ENCODE measurements at places on chromosomes 4 and X.
A peak's percentile ranks its signal among the peaks of the same experiment; 100 is the strongest.

- DNase-seq = no peak
Observed at GRCh38 chr4:169058312-169058711, 48.3 kb upstream of the CBR4 start.

GRCh38 chr4:76377911-76378310 lies 43.0 kb downstream of the CCDC158 start:
- peak; percentile 31 for DNase-seq

- no peak for DNase-seq
Observed at GRCh38 chrX:94932278-94932965, 1258.4 kb downstream of the FAM133A start.

GRCh38 chr4:17981063-17981462 lies 40.5 kb downstream of the LCORL start:
- DNase-seq = no peak

- DNase-seq = no peak
Observed at GRCh38 chr4:114921790-114922591, 191.4 kb downstream of the NDST4 start.

- no peak for DNase-seq
Observed at GRCh38 chr4:110869114-110869513, 246.2 kb upstream of the PITX2 start.

DNA sequence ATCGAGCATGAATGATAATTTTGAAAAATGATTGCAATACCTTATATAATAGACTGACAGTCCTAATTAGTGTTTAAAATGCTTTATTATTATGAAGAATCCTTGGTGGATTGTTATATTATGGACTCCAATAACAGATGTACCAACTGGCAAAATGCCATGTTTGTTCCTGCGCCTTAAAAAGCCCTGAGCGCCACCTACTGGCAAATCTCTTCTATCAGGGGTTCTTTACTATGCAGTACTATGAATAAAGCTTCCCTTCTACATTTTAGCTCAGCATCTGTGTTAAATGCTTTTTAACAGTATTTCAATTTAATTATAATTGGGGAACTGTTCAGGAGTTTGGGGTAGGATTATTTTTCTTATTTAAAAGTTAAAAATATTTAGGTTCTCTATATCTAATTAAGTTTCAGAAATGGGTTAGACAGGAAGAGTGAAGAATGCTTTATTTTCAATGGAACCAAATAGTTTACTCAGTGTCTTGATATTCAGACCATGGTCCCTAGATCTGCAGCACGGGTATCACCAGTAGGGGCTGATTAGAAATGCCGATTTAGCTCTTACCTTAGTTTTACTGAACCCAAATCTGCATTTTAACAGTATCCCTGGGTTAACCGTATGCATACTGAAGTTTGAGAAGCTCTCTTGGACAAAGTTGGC lies 20.0 kb downstream of the CFAP97 start:
- peak; percentile 60 for DNase-seq

DNA sequence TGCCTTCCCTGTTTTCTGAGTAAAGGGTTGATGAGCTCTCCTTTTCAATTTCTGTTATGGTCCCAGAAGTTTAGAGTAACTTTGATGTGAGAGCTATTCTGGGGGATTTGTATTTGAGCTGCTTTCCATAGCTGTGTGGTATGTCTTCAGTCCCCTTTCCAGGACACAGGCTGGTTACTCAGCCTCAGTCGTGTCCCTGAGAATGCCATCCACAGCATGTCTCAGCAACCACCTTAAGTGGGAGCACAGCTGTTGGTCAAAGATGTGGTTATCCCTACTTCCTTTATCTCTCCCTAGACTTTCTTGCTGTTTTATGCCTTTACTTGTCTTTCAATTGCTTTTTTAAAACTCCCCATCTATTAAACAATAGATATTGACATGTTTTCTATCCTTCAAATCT lies 37.8 kb downstream of the RNF175 start:
- DNase-seq = no peak

- DNase-seq = no peak
Observed at GRCh38 chr4:133385161-133385954, 236.3 kb downstream of the PCDH10 start.

DNA sequence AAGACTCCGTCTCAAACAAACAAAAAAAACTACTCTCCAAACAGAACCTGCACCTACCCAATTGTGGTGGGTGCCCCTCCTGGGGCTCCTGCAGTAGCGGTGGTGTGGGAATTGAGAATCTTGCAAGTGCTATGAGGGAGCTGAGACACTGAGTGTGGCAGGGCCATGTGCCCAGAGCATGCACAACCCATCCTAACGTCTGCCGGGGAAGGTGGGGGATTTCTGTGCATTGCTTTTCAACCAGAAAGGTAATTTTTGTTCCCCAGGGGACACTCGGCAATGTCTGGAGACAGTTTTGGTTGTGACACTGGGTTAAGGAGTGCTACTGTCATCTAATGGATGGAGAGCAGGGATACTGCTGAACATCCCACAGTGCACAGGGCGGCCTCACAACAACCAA lies 35.7 kb downstream of the TBL1X start:
- DNase-seq = no peak

DNA sequence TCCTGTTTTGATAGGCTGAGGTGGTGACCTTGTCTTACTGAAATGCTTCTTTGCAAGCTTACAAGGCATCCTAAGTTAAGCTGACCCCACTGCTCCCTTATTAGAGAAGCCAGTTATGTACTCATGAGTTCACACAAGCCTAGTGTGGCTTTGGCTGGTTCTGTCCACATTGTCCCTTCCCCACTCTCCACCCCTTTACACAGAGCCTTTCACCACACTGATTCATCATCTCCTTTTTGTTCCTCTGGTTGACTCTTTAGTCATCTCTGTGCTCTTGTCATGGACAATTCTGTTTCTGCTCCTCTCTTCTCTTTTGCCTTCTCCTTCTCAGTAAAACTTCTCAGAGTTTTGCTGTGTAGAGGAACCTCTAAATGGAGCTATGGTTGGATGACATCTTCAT lies 4.9 kb downstream of the CHRNA9 start:
- DNase-seq = no peak

DNA sequence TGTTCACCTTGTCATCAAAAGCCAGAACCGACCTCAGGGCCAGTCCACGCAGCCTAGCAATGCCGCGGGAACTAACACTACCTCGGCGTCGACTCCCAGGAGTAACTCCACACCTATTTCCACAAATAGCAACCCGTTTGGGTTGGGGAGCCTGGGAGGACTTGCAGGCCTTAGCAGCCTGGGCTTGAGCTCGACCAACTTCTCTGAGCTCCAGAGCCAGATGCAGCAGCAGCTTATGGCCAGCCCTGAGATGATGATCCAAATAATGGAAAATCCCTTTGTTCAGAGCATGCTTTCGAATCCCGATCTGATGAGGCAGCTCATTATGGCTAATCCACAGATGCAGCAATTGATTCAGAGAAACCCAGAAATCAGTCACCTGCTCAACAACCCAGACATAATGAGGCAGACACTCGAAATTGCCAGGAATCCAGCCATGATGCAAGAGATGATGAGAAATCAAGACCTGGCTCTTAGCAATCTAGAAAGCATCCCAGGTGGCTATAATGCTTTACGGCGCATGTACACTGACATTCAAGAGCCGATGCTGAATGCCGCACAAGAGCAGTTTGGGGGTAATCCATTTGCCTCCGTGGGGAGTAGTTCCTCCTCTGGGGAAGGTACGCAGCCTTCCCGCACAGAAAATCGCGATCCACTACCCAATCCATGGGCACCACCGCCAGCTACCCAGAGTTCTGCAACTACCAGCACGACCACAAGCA lies 898 bp downstream of the UBQLN2 start:
- DNase-seq = peak; percentile 4

DNA sequence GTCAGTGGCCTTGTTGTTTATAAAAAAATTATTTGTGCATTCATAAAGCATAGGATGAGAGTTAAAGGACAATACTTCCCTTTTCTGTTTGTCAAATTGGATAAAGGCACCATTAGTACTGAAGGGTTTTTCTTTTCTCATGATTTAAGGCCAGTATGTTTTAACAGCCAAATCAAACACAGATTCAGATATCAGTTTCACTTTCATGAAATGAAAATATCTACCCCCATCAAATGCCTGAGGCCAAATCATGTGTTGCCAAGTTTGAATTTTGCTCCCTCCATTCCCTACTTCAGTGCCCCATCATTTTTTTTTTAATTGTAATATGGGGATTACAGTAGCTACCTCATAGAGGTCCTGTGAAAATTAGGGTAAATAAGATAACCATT lies 745.9 kb downstream of the RPA4 start:
- DNase-seq = no peak

- DNase-seq = no peak
Observed at GRCh38 chr4:68599150-68599549, 23.0 kb upstream of the UGT2B17 start.

GRCh38 chr4:8355306-8355705 lies 85.2 kb downstream of the ACOX3 start:
- DNase-seq = peak; percentile 33

DNA sequence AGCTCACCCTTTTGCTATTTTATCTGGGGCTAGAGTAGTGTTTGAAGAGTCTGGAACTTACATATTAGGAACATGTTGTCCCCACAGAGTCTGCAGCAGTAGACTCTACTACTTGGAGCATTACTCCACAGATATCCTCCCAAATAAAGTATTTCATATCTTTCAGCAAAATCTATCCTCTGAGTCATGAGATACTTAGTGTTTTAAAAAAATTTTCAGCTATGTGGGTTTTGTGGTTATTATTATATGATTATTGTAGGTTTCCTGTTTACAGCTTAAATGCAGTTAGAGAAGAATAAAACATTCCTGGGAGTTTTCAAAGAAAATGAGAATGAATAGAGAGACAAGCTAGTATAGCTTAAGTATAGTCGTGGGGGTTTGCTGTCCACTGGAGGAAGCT lies 30.9 kb downstream of the PAGE2 start:
- DNase-seq = no peak

All from urothelium cell line (cell line).